HCEC 1CT (cell line): ENCODE measurements at places on chromosomes 7 and 10.

DNA sequence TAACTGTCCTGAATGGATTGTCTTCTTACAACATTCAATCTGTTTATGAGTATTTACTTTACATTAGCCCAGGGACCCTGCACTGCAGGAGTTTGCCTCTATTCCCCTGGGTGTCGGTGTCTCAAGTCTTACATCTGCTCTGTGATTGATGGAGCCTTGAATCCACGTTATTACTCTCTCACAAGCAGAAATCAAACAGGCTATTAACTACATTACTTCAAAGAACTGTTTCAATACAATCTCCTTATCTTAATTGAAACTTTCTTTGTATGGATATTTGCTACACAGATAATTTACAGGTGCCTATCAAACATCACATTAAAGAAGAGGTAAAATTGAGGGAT, 3.1 kb upstream of the ARID5B start:
- no peak for DNase-seq

GRCh38 chr10:48282829-48283228, 8.3 kb upstream of the FRMPD2 start:
- DNase-seq, result no peak

GRCh38 chr10:111222961-111223360, 146.1 kb downstream of the ADRA2A start:
- no peak for DNase-seq

DNA sequence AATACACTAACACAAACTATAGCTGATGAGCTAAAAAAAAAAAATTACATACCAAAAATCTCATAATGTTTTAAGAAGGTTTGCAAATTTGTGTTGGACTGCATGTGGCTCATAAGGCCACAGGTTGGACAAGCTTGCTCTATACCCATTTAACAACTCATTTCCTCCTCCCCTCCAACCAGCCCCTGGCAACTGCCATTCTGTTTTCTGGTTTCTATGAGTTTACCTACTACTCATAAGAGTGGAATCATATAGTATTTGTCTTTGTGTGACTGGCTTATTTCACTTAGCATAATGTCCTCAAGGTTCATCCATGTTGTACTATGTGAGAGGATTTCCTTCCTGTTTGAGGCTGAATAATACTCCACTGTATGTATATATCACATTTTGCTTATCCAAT, 100.4 kb upstream of the ARHGAP21 start:
- no peak for DNase-seq

GRCh38 chr7:71422104-71422503, 290.2 kb downstream of the GALNT17 start:
- DNase-seq, result no peak
